Chondrocyte (in vitro differentiated cells): ENCODE measurements at places on chromosomes 6 and 20.

- DNase-seq, result no peak
Observed at GRCh38 chr6:150169609-150170008, 26.8 kb downstream of the PPP1R14C start.

GRCh38 chr6:49692534-49692933 lies 20.8 kb downstream of the CRISP2 start:
- DNase-seq, result no peak

DNA sequence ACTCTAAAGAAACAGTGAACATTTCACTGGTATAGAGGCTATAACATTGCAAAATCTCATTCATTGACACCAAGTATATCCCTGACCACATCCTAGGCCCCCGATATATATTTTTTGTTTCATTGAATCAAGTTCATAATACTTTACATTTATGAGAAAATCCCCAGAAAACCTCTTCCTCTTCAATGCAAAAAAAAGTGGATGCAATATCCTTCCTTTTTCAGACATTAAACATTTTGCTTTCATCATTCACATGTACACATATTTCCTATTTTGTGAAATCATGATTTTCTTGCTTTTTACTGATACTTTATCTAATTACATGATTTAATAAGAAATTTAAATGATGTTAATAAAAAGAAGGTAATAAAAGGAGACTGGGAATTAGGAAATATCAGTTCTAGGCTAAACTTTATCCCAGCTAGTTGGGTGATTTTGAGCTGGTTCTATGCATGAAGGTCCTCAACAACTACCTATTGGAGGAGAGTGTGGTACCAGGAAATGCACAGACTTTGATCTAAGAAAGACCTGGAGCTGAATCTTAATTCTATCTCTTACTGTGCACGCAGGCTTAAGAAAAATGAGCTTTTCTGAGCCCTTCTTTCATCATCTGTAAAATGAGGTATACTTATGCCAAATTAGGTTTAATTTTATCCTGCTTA lies 4.9 kb downstream of the SYNE1 start:
- DNase-seq, result no peak

DNA sequence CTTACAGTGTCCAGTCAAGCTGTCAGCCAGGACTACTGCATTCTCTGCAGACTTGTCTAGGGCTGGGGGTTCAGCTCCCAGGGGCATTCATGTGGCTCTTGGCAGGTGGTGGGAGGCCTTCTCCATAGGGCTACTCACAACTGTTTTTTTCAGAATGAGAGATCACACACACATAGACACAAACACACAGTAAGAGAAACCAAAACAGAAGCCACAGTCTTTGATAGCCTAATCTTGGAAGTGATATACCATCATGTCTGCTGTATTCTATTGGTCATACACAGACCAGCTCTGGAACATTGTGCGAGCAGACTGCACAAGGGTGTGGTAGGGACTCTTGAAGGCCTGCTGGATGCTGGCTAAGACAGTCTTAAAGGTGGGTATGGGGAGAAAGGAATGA lies 13.5 kb downstream of the TMEM170B start:
- no peak for DNase-seq

DNA sequence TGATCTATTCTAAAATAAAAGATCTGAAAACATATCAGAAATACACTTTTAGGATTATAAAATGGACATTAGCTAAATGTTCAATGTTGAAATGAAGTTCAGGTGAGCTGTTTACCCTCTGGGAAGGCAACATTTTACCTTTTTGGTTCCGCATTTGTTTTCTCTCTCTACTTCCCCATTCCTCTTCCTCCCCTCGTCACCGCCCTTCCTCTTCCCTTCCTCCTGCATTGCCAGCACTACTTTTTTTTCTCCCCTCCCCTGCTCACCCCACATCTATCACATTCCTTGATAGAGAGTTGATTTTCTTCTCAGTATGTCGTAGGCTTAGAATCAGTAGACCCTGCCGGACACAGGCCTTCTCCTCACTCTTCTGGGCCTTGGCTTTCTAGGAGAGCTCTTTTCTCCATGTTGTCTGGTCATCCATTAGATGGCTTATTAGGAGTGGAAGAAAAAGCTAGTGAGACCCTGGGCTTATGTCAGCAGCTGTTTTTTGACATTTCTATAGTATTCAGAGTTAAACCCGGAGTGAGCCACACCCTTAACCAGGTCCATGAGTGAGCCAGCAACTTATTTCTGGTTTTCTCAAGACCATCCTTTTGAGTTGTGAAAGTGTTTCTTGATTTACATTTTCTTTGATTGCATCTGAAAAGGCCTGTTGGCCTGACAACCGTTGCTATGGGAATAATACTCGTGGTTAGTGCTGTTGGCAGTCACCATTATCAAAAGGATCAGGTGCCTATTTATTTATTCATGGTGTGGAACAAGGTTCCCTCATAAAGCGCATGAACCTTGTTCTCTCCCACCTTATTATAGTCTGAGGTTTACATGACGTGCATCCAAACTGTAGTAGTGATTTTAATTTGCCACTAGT lies 90.9 kb downstream of the DTD1 start:
- no peak for DNase-seq

DNA sequence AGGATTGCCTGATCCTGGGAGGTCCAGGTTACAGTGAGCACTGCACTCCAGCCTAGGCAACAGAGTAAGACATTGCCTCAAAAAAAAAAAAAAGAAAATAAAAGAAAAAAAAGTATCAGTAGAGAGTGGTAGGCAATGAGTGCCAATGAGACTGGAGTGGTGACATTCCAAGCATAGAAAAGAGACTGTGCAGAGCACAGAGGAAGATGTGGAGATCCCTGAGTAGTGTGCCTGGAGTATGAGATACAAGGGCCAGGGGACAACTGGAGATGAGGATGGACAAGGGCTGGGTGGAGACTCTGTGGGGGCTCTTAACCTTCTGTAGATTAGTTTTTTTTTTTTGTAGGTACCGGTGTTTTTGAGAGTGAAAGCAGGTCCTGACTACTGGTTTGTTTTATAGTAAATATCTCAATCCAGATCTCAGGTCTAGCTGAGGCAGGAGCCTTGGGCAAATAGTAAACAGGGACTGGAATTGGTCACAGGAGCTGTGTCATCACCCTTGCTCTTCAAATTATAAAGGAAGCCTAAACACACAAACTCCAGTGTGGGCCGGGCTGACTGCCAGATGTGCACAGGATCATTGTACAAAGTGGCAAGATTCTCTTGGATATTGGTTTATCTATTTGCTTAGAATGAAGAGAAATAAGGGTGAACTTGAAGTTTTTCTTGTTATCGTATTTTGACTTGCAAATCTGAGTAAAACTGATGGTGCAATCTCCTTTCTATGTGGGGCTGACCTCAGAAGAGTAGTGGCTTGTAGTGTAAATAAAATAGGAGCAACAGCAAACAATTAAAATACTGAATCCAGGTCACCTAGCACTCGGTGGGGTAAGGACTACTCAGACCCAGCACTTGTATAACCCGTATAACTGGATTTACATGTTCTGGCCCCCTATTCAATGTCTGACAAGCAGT lies 144.9 kb downstream of the SOX4 start:
- DNase-seq, result no peak

DNA sequence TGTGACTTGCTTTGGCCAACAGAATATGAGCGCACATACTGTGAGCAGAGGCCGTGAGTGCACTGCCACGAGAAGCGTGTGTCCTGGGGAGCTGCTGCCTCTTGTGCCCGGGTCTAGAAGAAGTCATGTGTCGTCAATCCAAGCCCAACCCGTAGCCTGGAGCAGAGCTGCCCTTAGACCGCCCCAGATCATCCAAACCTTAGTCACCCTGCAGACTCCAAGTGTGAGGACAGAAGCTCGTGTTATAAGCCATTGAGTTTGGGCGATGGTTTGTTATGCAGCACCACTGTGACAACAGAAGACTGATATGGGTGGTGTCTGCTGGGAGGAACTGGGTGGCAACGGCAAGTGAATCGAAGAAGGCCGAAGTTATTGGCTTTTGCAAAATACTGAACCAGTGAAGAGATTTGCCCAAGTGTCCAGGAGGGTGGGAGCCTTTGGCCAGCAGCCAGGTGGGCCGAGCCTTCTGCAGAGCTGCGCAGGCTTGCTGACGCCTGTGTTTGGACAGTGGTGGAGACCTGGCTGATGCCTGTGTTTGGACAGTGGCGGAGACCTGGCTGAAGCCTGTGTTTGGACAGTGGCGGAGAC lies 101.3 kb upstream of the SULF2 start:
- DNase-seq, result no peak

DNA sequence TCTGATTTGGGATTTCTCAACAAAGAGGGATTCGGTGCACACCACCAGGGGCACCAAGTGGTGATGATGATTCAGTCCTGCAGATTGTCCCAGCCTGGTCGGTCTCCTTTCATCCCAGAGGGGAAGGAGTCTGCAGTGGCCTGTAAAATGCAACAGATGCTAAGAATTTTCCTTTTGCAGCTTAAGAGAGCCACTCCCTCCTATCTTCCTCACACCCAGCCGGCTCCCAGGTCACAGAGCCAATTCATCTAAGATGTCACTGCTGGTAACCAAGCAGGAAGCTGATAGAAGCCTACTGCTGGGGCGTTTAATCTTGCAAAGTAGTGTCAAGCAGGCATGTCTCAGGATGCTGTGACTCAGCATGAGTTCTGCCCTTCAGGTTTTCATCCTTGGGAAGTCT lies 203.8 kb upstream of the LRFN2 start:
- DNase-seq, result no peak

DNA sequence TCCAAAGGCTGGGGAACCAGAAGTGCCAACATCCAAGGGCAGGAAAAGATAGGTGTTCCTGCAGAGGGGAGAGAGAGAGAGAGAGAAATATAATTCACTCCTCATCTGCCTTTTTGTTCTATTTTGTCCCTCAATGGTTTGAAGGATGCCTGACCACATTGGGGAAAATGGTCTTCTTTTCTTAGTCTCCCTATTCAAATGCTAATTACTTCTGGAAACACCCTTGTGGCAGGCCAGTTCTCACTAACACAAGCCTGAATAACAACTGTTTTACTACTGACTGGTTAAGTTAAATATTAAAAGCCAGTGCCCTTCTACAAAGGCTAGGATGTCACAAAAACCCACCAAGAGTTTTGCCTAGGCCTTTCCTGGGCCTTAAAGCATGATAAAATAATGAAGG lies 425.4 kb upstream of the HTR1E start:
- no peak for DNase-seq

DNA sequence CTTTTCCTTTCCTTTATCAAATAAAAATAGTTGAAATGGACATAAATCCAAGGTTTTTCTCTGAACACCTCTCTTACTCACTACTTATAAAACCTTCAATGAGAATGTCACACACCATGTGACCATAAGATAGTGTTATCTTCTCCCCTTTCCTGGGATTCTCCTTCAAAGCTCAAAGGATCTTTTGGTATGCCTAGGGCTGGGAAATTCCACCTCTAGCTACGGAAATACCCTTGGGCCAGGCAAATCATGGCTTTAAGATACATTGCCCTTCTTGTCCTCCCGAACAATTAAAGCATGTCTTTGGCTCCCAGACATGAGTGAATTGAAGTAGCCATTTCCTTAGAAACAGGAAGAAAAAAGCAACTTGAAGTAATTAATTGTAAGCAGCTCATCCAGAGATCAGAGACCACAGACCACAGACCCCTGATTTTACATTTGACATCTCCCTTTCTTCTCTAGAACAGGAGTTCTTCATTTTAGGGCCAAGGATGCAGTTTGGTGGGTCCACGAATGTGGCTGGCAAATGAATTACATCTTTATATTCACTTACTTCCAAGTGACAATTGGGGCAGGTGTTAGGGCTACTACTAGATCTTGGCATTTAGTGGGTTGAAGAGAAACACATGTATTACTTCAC lies 4.1 kb downstream of the PLCB4 start:
- DNase-seq, result no peak

DNA sequence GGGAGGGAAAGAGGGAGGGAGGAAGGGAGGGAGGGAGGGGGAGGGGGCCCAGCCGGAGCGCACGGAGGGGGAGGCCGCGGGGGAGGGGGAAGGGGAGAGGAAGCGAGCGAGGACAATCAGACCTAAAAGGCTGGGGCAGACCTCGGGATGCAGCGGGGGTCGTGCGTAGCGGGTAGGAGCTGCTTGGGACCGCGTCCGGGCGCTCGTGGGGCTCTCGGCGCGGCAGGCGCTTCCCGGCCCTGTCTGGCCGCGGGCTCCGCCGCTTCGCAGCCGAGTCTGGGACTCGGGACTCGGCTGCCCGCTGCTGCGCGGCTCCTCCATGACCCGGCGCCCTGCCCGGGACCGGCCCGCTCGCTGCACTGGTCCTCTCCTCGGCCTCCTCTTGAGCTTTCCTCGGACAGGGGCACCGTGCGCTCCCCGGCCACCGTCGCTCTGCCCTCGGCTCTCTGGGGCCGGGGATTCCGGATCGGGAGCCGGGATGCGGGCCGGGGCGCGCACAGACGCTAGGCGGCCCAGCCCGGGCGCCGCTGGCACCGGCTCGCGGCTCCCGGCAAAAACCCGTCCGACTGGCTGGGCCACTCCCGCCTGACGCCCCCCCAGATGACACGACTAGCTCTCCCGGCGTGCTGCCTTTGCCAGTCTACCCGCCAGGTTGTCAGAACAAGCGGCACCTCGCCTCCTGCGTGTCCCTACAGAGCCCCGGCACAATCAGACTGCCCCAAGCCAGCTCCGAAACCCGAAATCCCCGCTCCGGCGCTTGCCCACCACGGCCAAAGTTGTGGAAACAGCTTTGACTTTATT lies 2.2 kb downstream of the TFAP2A start:
- DNase-seq, result peak; percentile 88

GRCh38 chr6:21331235-21331634 lies 262.3 kb upstream of the SOX4 start:
- no peak for DNase-seq

- no peak for DNase-seq
Observed at GRCh38 chr6:164882236-164882635, 427.2 kb downstream of the C6orf118 start.

GRCh38 chr6:108762394-108762793 lies 85.8 kb upstream of the ARMC2 start:
- DNase-seq, result no peak

DNA sequence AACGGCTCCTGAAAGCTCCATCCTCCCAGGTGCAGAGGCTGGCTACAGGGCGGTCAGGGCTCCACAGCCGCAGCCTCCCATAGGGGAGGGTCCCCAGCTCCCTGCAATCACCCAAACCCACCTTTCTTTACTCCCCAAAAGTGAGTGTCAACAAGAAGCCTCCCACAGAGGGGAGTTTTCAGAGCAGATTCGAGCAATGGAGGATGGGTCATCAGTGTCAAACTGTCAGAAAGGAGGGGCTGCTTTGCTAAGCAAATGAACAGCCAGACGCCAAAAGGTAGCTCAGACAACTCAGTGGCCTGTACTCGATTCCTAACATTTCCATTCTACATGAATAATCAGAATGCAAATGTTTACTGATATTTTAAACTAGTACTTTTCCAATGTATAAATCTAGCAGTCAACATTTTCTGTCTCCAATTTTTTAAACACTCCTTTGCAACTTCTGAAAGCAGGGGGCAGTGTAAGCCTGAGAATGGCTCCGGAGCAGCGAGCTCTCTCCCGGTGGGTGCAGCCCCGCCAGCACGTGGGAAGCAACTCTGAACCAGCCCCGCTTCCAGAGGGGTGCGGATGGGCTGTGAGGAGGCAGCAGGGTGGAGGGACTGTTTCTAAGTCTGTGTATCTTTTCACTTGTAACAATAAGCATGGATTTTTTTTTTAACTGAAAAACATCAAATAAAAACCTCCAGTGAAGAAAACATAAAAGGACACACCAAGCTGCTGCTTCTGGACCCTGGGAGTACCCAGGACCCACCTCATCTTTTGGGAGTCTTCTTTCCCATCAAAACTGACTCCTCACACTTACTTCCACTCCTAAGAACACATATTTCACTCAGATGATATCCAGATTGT lies 54.9 kb downstream of the TAF4 start:
- DNase-seq, result no peak

- no peak for DNase-seq
Observed at GRCh38 chr6:13402711-13403110, 74.4 kb upstream of the TBC1D7 start.
